ENCODE measurements at places on chromosomes 7 and 10.

DNA sequence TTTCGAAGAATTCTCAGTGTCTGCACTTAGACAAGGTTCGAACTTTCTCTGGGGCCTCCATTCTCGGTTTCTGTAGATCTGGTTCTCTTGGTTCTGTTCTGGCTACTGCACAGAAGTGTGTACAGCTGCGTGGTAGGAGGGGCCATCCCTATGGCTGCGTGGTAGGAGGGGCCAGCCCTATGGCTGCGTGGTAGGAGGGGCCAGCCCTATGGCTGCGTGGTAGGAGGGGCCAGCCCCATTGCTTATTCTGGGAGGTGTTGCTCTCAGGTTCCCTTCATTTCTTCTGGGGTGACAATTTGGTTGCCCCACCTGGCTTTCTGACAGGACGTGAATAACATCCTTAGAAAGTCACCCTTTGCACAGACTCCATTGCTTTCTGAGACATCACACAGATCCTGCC, 65.2 kb upstream of the CHST15 start:
- DNase-seq: no peak

- DNase-seq: no peak
These were observed 57.2 kb downstream of the SLC16A12 start for GRCh38 chr10:89478085-89478738.

- peak; percentile 62 for DNase-seq
These were observed at the start of gene TRIM56 for GRCh38 chr7:101085162-101085964. Gene TRIM56, plus strand, starts transcription at chr7:101085481. Its CDS starts 1,832 bp downstream, at chr7:101087313.

- DNase-seq: no peak
These were observed 13.0 kb downstream of the HNRNPA2B1 start for GRCh38 chr7:26187380-26188205.

DNA sequence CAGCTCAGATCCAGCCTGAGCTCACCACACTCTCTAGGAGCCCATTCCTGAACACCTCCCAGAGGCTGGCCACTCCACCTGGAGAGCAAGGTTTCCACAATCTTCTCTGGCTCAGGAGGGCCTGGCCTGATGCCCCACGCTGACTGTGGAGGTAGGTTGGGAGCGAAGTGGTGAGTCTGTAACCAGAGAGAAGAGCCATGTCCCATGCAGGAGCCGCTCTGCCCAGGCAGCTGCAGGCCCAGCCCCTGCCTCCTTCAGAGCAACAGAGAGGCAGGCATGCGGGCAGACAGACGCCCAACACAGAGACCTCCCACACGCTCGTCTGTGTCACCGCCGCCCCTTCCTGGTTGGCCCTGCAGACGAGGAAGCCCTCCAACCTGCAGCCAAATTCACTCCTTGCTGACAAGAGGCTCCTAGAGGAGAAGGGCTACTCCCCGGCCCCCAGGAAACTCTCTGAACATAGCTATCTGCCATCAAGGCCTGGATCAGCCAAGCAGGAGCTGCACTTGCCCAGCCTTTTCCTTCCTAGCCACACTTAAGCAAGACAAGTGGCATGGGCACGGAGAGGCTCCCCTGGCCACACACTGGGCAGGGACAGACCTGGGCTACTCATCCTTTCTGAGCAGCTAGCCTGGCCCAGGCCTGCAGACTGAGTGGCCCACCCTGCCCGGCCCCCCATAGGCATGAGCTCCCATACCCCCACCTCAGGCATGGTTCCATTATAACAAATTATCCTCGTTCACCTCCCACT, 101.9 kb downstream of the GRID1 start:
- no peak for DNase-seq

GRCh38 chr7:81833401-81833800, 63.6 kb upstream of the HGF start:
- DNase-seq: no peak

GRCh38 chr7:44267719-44268421, 57.5 kb downstream of the CAMK2B start:
- DNase-seq: no peak

GRCh38 chr7:33792041-33792440, 113.3 kb upstream of the BMPER start:
- DNase-seq: no peak

DNA sequence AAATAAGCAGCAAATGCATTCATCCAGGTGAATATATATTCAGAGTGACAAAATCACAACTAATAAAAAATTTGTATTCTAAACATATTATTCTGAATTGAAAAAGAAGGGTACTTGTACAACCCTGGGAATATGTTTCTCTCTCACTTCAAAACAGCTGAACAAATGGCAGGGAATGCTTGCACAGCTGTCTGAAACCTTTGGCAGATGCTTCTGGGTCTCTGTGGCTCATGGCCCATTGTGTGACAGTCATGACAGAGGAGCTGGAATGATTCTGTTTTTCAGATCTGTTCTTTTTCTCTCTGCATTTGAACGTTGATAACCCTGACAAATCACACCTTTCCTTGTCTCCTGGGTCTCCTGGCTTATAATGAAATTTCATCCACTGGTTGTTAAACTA, 275.7 kb upstream of the FZD1 start:
- DNase-seq: no peak

DNA sequence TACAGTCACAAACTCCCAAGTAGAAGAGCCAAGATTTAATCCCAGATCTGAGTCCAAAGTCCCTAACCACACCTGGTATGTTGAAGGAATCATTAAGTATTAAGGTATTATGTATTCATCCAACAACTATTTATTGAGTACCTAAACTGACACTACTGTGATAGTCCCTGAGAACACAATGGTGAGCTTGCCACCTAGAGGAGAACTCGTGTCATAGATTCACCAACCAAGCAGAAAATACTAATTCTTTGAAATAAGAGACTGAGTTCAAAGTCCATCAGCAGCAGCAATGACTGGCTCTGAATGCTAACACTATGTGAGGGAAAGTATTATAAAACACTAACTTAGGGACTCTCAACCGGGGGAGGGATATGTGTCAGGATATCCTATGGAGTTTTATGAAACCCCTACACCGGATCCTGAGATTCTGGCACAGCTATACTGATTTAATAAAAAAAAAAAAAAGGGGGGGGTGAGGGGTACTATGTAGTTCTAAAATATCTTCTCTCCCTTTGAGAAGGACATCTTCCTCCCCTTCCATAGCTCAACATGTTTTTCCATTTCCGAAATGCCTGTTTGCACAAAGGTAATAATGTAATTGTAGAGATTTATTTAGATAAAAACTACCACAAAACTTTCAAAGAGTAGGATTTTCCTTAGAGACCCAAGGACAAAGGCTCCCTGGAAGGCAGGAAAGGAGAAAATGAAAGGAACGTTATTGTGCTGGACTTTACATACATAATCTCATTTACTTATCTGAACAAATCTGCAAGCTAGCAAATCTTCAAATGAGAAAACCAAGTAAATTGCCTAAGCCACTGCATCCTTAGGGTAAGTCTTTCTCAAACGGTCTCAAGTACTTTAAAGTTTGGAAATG, 1.6 kb downstream of the NCOA4 start:
- peak; percentile 24 for DNase-seq

GRCh38 chr10:125226005-125226404, 65.6 kb upstream of the CTBP2 start:
- no peak for DNase-seq

GRCh38 chr7:17680943-17681351, 259.3 kb downstream of the SNX13 start:
- DNase-seq: no peak

- DNase-seq: no peak
These were observed 240.2 kb downstream of the ADAM12 start for GRCh38 chr10:126147866-126148587.

GRCh38 chr7:117835016-117835664, 38.1 kb downstream of the CTTNBP2 start:
- DNase-seq: no peak

GRCh38 chr7:70505468-70505867, 626.5 kb upstream of the GALNT17 start:
- no peak for DNase-seq

GRCh38 chr7:141588912-141589311, 37.7 kb downstream of the AGK start:
- DNase-seq: no peak

DNA sequence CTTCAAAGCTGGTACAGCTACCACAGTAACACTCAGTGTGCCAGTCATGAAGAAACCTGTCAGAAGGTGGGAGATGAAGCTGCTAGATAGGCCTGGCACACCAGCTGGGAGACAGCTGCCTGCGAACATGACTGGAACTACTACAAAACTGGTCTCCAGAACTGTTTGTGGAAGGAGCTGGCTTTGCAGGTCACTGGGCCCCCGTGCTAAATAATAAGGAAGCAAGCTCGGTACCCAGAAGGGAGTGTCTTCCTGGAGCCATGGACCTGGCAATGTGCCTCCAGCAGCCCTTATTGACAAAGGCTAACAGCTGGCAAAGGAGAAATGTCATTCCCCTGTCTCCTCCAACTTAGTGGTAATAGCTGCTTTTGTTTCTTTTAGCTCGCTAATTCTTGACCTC, 1217.6 kb upstream of the LRRN3 start:
- no peak for DNase-seq

GRCh38 chr10:89588671-89589070, 53.3 kb upstream of the SLC16A12 start:
- DNase-seq: no peak

GRCh38 chr10:128211953-128212727, 85.9 kb upstream of the MKI67 start:
- peak; percentile 74 for DNase-seq

DNA sequence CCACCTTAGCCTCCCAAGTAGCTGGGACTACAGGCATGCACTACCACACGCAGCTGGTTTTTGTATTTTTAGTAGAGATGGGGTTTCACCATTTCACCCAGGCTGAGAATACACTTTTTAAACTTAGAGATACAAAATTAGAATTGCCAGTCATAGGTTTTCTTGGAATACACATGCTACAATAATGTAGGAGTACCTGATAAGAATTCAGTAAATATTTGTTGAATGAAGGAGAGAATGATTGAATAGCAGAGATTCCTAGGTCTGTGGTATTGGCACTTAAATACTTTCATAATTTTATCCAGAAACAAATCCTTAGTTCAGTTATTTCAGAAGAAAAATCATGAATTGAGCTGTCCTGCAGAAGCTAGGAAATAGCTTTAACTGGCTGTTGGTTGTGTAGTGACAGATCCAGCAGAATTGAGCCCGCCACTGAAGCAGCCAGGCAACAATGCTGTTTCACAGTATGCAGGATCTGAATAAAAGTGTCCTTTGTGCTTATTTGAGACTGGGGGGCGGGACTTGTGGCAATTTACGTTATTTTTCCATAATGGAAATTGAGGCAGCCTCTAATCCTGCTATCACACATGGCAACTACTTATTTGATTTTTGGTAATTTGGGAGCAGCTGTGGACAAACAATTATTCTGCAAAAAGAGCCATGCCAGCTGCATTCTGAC, 31.5 kb downstream of the NRF1 start:
- no peak for DNase-seq

- DNase-seq: no peak
These were observed 588 bp downstream of the GLI3 start for GRCh38 chr7:42236266-42236975.

- no peak for DNase-seq
These were observed 642.4 kb downstream of the TNS3 start for GRCh38 chr7:46939558-46939957.

DNA sequence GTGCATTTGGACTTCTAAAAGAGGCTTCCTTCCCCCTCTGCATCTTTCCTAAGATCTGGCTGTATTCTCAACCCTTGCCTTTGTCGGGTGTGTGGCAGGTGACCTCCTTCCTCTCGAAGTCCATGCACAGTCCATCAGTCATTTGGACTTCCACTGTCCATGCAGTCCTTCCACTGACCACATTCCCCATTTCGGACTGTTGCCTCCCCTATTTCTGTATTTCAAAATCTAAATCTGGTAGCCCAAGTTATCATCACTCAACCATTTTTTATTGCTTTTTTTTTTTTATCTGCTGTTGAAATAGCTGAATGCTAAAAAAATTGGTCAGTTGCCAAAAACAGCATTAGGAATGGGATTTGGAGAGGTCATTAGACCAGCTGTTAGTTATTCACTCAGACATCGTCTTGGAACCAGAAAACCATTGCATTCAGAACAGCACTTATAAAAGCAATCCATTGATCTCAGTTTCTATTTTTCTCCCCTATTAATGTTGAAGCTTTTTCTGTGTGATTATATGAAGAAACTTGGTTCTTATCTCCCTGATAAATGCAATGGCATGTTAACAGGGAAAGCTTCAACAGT, 575.6 kb downstream of the KIF20B start:
- DNase-seq: no peak

- DNase-seq: no peak
These were observed 765 bp upstream of the LCOR start for GRCh38 chr10:96831200-96831866.

DNA sequence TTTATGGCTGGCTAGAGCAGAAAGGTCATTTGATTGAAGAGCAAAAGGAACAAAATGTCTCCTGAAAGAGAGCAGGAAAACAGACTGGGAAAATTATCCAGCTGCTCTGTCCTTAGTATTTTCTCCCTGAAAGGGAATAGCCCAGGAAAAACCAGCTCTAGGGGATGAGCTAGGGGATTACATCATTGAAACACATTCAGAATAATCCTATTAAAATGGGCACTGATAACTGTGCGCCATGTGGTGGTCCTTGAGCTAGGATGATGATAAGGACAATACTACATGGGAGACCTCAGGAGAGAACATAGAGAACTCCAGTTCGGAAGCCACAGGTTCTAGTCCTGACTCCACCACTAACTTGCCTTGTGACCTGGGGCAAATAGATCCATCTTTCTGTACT, 873.8 kb downstream of the TYW1 start:
- DNase-seq: no peak

All from stimulated activated CD4-positive, alpha-beta T cell treated with anti-CD3 and anti-CD28 coated beads, Interleukin-2, amount 100 ng/mL, for 4 hours (primary cell).